ENCODE measurements at places on chromosomes 6 and 20.

DNA sequence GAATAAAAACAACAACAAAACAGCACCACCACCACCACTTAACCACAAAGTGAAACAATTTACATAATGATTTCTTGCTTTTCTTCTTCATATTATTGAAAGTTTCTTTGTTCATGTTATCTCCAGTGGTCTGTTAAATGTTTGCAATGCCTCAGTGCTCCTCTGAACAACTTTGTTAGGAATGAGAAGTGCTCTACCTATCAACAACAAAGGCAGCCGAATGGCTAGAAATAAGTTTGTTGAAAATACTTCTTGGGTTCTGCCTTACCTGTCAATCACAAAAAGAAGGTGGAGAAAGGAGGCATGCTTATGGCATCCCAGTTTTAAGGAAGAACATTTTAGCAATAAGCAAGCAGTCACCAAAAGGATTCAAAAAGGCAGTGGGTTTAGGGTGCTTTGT lies 490.2 kb downstream of the PRKN start:
- no peak for DNase-seq

- no peak for DNase-seq
Measured at GRCh38 chr20:62083312-62083711, 17.6 kb upstream of the TAF4 start.

GRCh38 chr6:33983721-33984465 lies 162.0 kb downstream of the GRM4 start:
- no peak for DNase-seq

GRCh38 chr6:108288742-108289141 lies 6.1 kb upstream of the AFG1L start:
- DNase-seq, result no peak

- no peak for DNase-seq
Measured at GRCh38 chr20:35991142-35991771, 22.9 kb downstream of the CNBD2 start.

GRCh38 chr6:111291336-111292259 lies 191.4 kb downstream of the REV3L start:
- no peak for DNase-seq

DNA sequence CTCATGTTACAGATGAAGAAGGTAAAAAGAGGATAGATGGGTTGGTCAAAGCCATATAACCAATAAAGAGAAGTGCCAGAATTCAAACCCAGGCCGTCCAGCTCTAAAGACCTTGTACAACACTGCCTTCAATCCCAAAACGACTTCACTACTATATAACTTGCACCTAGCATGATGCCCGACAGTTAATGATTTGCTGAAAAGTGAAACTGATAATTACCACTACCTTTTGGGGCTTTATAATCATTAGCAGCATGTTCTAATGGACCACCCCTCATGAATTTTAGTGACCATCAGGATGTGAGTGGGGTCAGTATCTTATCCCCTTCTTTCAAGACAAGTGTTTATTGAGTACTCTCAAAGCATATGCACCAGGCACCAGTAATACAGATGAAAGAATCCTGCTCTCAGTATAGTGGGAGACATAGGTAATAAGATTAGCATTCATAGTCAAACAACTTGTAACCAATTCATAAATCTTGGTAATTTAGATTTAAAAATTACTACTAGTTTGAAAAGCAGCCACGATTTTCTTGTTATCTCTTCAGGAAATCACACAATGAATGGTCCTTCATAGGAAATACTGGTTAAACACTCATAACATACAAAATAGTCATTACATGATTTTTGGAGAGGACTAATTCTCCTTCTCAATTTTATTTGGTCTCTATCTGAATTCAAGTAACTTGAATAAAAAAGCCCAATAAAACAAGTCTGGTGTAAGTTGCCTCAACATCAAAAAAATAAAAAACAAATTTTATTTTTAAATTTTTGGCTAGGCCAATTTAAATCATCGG lies 98.0 kb downstream of the EPB41L2 start:
- no peak for DNase-seq

DNA sequence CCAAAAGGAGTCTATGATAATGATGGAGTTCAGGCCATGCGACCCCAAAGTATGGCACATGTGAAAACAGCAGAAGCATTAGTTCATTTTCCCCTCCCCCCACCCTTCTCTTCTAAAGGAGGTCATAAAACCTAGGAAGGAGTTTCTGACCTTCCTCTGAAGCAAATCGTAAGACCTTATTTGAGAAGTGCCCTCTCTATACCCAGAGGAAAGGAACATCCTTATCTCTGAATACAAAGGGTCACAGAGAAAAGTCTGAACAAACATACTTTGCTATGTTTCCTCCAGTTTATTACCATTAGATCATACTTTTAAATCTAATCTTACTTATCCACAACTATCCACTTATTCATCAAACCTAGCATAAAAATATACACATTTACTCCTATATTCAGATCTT lies 48.6 kb downstream of the SLX4IP start:
- no peak for DNase-seq

GRCh38 chr20:17699931-17700351 lies at the start of gene BANF2:
Gene BANF2 (plus strand): TSS chr20:17699966. CDS start chr20:17725026, 25,060 bp downstream.
- DNase-seq, result no peak

- no peak for DNase-seq
Measured at GRCh38 chr6:7262746-7263518, 50.1 kb downstream of the SSR1 start.

DNA sequence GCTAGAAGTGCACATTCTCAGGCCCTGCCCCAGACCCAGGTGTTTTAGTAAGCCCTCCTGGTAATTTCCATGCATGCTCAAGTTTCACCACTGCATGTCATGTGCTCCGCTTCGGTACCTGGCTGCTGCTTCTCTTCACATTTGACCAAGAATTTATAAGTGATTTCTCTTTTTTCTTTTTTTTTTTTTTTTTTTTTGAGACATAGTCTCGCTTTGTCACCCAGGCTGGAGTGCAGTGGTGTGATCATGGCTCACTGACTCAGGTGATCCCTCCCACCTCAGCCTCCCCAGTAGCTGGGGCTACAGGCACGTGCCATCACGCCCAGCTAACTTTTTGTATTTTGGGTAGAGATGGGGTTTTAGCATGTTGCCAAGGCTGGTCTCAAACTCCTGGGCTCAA lies 16.0 kb downstream of the TM9SF4 start:
- DNase-seq, result no peak

DNA sequence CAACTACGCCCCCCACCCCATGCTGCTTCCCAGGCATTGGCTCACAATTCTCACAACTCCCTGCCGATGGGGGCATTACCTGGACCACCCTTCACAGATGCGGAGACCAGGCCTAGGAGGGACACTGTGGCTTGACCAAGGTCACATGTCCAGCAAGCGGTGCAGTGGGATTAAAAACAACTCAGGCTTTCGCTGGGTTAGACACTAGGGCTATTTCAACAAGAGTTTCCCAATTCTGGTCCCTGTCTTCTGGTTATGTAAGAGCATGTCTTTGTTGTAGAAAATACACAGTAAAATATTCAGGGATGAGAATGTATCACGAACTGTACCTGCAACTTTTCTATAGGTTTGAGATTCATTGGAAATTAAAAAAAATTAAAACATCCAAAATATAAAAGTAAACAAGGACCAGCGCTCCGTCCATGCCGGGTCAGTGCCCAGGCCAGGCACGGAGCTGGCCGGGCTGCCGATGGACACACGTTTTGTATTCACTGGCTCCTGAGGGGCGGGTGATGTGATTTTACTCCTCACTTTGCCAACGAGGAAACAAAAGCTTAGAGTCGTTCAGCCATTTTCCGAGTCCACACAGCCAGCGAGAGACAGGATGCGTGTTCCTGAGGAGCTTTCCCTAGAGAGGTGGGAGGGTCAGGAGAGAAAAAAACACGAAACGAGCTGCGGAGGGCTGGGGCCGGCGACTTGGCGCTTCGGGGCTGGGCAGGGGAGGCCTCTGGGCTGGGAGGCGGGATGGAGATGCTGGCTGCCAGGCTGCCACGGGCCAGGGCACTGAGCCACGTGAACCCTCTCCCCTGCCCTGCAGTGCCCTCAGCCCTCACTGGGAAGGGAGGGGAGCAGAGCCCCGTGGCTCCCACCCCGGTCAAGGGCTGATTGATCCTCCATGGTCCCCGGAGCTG lies 17.1 kb upstream of the VSTM2L start:
- no peak for DNase-seq

- no peak for DNase-seq
Measured at GRCh38 chr6:11188161-11188915, 44.1 kb downstream of the NEDD9 start.

DNA sequence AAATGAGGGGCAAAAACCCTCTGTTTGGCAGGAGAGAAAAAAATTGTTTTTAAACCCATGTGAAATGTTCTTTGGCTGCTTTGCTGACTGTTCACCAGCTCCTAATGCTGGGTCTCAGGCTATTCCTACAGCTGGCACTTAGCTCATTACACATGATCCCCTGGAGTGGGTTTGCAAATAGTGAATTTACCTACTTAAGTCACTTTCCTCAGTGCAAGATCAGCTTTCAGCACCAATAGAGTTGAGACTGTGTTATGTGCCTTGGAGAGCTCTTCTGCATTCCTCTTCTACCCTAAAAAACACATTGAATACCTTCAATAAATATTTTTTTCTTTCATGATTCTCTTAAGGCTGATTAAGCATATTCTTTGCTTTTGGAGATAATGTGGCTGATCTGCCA lies 58.4 kb upstream of the PRDM1 start:
- no peak for DNase-seq

DNA sequence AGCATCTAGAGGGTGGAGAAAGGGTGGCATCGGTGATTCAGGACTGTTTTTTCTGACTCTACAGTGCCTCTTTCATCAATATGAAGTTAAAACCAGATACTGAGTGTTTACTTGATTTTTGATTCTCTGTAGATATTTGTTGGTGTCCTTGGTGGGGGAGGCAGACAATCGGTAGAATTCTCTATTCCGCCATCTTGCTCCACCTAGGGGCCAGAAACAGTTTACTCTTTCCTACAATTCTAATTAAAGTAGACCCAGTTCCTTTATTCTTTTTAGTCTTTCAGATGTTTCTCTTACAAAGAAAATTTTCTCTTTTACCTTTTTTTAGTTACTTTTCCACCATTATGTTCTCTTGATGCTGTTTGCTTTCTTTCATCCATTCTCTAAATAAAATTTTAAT lies 162.1 kb upstream of the RAB32 start:
- DNase-seq, result no peak

GRCh38 chr20:63976980-63977738 lies 2.3 kb downstream of the SAMD10 start:
- DNase-seq, result no peak

DNA sequence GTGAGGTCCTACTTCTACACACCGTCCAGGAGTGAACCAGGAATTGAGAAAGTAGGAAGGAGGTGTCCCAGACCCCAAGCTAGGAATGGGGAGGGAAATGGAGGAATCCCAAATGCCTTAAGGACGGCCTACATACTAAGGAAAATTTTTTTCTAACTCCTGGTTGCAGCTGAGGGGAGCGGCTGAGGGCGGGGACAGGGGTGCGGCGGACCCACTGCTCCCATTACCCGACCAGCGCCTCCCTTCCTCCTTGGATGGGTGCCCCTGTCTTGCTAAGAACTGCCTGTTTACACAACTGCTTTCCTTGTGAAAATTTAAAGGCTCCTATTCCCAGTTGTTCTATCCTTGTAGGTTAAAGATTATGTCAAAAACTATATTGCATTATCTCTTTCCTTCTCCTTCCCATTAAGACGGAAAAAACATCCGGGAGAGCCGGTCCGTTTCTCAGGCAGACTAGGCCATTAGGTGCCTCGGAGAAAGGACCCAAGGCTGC lies 699 bp upstream of the HSPA1B start:
- peak; percentile 81 for DNase-seq
